ENCODE measurements at places on chromosomes 3 and 15. TPM values are rescaled to one million over a fixed set of nuclear protein-coding genes. Genes with fewer than 3 reads are reported as not detected.

DNA sequence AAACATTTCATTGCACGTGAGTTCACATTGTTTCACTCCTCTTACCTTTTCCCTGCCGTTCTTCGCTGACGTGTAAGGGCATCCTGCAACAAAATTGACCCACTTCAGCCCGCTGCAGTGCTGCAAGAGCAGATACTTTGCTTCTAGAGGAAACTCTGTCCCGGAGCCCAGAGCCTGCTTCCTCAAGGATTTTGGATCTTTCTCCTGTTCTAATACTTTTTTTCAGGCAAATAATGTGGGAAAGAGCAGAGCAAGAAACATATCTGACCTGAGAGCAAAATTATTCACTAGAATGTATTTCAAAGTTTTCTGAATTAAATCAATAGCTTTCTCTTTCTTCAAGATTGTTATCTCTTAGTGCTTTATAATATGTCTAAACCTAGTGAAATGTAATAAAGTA lies 303.9 kb downstream of the AGBL1 start:
- no peaks in the 10 kb centered on the region for H3K4me1 ChIP-seq
- no peak overlapping the region for H3K4me3 ChIP-seq

DNA sequence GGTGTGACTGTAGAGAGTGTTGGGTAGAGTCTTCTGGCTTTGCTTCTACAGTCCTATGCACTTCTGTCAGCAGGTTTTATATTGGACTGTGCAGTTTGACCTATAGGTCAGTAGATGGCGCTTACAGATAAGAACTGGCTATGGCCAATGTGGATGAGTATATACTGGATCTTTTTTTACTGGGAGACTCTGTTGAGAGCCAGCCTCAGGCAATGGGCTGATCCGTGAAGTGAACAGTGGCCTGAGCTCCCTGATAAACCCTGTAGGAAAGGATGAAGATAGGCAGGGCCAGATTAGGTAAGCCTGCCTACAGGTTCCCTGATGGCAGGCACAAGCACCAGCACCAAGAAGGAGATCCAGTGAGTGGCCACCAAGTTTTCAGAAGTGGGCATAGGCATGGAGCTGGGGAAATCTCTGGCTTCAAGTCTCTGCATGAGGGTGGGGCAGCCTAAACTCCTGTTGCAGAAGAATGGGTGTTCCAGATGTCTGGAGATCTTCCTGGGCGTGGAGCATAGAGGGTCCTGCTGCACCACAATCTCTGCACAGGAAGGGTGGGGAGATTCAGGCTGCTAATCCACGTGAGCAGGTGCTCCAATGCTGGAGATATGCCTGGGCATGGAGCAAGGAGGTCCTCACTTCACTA lies 326.0 kb upstream of the SGO1 start:
- no peaks in the 10 kb centered on the region for H3K36me3 ChIP-seq
- no peaks in the 10 kb centered on the region for H3K27me3 ChIP-seq
- peak; percentile 70 for DNase-seq

DNA sequence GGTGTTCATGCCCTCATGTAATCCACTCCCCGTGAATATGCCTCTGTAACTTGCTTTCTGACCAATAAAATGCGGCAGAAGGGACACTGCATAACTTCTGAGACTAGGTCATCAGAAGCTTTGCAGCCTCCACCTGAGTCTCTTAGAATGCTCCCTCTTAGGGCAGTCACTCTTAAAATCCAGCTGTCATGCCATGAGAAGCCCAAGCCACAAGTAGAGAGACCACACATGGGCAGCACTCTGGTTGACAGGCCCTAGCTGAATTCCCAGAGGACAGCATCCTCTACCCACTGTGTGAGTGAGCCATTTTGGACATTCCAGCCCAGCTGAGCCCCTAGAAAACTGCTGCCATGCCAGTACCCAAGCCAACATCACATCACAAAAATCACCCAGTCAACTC lies 41.4 kb downstream of the SCAPER start:
- peaks cover under 1% of the 10 kb centered on the region for H3K4me1 ChIP-seq
- no peaks in the 10 kb centered on the region for H3K36me3 ChIP-seq
- DNase-seq: no peak
- no peaks in the 10 kb centered on the region for H3K27me3 ChIP-seq
- H3K4me3 ChIP-seq: no peak overlapping the region

- H3K36me3 ChIP-seq: no peaks in the 10 kb centered on the region
- no peak for DNase-seq
- peak overlapping the region; percentile 57 for H3K4me3 ChIP-seq
- no peak overlapping the region for H3K27ac ChIP-seq
Observed at GRCh38 chr3:142596726-142597088, 514 bp downstream of the PLS1 start.

GRCh38 chr3:50474717-50475116 lies 28.7 kb downstream of the CACNA2D2 start:
- H3K27me3 ChIP-seq: no peaks in the 10 kb centered on the region
- no peaks in the 10 kb centered on the region for H3K36me3 ChIP-seq
- no peak for DNase-seq
- H3K4me3 ChIP-seq: no peak overlapping the region

GOLGA8G gene
- 0.15 TPM for total RNA-seq

CELSR3 gene
- total RNA-seq: 5.9 TPM

All from cardiac muscle cell (in vitro differentiated cells and primary cell).